ENCODE measurements at places on chromosomes 7 and 10.

- no peak for DNase-seq
Observed at GRCh38 chr7:104790440-104790839, 223.6 kb upstream of the KMT2E start.

DNA sequence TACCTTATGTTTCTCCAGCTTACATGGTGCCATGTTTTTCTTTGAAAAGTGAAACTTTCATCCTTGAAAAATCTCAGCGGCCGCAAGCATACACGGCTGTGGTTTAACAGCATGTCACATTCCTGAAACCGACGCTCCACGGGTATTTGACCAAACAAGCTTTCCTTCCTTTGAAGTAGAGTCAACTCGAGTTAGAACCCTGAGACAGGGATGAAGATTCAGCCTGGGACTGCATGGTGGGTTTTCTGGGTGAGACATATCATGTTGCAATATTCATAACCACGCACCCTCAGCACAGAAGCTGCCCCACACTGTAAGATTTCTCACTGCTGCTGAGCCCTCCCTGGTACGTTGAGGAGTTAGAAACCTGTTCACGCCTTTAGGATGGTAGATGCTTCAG, 8.1 kb downstream of the CYP26A1 start:
- no peak for DNase-seq

GRCh38 chr10:80144696-80145131, 12.2 kb downstream of the PLAC9 start:
- no peak for DNase-seq

DNA sequence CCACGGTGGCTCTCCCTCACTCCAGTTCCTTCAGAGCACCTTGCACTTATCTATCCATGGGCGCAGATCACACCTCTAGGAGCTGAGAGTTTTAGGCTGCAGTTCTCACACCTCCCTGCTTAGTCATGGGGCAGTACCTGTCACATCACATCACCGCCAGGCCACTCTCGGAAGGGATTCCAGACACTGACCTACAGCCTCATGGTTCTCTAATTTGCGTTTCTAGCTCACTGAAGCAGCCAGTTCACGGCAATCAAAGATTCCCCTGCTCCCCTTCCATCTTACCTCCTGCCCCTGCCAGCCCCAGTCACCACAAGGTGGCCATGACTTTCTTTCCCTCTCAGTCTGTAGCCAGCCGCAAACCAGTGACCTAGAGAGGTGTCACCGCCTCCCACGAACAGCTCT, 34.2 kb downstream of the ADRB1 start:
- no peak for DNase-seq

GRCh38 chr10:129397198-129397974, 69.7 kb upstream of the MGMT start:
- DNase-seq: peak; percentile 39

DNA sequence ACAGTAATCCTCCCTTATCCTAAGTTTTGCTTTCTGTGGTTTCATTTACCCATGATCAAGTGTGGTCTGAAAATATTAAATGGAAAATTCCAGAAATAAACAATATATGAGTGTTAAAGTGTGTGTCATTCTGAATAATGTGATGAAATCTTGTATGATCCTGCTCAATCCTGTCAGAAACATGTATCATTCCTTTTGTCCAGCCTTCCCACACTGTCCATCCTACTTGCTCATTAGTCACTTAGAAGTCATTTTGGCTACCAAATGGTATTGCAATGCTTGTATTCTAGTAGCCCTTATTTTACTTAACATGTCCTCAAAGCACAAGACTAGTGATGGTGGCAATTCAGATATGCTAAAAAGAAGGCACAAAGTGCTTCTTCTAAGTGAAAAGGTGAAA, 1211.2 kb upstream of the SORCS1 start:
- DNase-seq: no peak

- DNase-seq: no peak
Observed at GRCh38 chr7:13152755-13153154, 465.3 kb downstream of the ARL4A start.

DNA sequence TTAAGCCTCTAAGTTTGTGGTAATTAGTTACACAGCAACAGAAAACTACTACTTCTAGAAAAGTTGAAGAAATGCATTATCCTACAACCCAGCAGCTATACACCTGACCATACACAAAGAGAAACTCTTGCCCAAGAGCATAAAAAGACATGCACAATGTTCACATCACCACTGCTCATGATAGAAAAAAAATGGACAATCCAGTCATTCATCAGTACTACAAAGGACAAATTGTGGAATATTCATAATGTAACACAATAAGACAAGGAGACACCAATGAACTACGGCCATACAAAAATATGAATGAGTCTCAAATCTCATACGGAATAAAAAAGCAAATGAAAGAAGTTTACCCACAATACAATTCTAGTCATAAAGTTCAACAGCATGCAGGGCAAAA, 87.4 kb downstream of the ZFAND4 start:
- no peak for DNase-seq

- no peak for DNase-seq
Observed at GRCh38 chr7:130386876-130387275, 6.6 kb downstream of the CPA1 start.

- DNase-seq: no peak
Observed at GRCh38 chr7:94431176-94431575, 36.5 kb downstream of the COL1A2 start.

- DNase-seq: no peak
Observed at GRCh38 chr10:104446151-104446550, 92.5 kb downstream of the CFAP58 start.
